ENCODE measurements at places on chromosomes 6 and 20. TPM values are rescaled to one million over a fixed set of nuclear protein-coding genes. Genes with fewer than 3 reads are reported as not detected.
A peak's percentile ranks its signal among the peaks of the same experiment; 100 is the strongest.

The RHAG gene
- total RNA-seq, result not detected

DNA sequence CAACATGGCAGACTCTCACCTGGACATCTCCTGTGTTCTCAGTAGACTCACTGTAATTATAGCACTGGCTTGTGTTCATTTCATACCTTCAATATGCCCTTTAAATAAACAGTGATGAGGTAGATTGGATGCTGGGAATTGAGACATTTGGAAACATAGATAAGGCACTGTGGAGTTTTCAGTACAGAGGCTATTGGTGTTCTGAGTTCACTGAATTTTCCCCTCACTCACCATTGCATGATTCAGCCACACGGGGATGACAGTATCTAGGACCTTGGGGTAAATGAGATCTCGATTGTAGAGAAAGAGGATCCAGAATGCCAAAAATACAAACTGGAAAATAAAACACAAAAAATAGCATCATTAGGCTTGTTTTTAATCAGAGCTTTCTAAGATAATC, 12.6 kb downstream of the ADTRP start:
- no peak for ATAC-seq

The BLCAP gene
- 66.1 TPM for total RNA-seq

DNA sequence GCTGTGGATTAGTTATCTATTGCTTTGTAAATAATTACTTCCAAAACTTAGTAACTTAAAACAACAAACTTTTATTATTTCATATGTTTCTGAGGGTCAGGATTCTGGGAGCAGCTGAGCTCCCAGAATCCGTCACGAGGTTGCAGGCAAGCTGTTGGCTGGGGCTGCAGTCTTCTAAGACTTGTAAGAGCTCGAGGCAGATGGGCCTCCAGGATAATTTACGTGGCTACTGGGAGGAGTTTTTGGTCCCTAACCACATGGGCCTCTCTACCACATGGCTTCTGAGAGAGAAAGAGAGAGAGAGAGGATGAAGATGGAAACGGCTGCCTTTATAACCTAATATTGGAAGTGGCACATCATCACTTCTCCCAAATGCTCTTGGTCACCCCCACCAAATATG, 64.9 kb upstream of the SULF2 start:
- no peak for ATAC-seq

- peak; percentile 61 for ATAC-seq
These were observed at the start of gene IL20RA for GRCh38 chr6:137044366-137045221. TSS of gene IL20RA (minus strand) at chr6:137044965. CDS start at chr6:137044728, 237 bp downstream.

The SLC17A1 gene
- total RNA-seq, result not detected

DNA sequence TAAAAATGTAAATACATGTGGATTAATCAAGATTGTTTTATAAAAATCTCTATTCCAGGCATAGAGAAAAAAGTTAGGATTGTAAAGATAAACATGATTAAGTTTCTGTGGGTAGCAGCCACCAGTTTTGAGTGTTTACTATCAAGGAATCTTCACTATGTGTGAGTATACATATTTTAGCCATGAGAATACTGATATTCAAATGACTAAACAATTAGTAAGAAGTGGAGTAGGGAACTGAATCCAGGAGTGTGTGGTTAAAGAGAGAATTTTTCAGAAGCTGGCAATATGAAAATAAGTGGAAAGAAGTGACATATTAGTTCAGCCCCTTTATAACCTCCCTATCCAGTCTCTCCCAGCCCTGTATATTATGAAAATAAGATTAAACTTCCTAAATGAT, 10.3 kb downstream of the ELOVL2 start:
- no peak for ATAC-seq

GRCh38 chr6:6284221-6284966, 36.1 kb downstream of the F13A1 start:
- ATAC-seq, result no peak

DNA sequence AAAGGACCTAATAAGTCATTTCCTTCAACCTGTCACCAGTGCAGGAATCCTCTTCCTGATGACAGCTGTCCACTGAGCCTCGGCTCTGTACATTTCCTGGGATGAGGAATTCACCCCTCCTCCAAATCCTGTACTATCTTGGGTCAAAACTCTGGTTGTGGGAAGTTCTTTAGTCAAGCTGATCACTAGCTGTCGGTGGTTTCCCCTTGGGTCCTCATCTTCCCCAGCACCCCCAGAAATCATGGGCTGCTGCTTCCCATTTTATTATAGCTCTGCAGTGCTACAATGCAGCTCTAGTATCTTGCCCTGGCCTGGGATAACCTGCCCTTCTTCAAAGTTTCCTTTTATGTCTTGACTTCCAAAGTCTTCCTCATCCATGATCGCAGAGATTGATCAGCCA, 14.6 kb upstream of the ADA start:
- ATAC-seq, result no peak

DNA sequence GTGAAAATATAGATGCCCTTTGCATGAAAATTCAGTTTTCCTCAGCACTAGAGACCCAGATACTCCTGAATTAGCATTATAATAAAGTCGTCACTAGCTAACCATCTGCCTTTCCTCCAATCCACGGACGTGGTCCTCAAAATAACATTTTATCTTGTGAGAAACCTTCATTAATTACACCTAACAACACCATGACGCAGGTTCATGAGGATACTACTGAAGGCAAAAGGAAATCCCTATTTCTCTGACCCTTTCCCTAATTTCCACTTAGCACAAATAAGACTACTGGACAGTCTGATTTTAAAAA, 1.3 kb upstream of the PNISR start:
- ATAC-seq, result no peak

GRCh38 chr6:56955171-56956155, 556 bp downstream of the BEND6 start:
- peak; percentile 69 for ATAC-seq

DNA sequence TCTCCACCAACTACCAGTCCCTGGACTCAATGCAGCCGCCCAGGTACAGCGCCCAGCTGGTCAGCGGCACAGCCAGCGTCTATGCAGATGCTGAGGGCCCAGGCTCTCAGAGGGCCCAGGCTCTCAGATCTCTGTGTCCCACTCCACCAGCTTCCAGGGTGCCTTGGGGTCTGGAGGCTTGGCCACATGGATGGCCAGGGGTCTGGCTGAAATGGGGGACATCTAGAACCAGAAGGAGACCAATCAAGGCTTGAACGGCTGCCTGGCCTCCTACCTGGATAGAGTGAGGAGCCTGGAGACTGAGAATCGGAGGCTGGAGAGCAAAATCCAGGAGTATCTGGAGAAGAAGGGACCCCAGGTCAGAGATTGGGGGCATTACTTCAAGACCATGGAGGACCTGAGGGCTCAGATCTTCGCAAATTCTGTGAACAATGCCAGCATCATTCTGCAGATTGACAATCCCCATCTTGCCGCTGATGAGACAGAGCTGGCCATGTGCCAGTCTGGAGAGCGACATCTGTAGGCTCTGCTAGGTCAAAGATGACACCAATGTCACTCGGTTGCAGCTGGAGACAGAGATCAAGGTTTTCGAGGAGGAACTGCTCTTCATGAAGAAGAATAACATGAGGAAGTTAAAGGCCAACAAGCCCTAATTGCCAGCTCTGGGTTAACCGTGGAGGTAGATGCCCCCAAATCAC, 44.1 kb upstream of the GRM4 start:
- ATAC-seq, result no peak

The IRF4 gene
- total RNA-seq, result 1.1 TPM

The TRIM15 gene
- total RNA-seq, result not detected

The LIN28B gene
- not detected for total RNA-seq

GRCh38 chr6:52108128-52108527, 20.7 kb upstream of the PKHD1 start:
- ATAC-seq, result no peak

DNA sequence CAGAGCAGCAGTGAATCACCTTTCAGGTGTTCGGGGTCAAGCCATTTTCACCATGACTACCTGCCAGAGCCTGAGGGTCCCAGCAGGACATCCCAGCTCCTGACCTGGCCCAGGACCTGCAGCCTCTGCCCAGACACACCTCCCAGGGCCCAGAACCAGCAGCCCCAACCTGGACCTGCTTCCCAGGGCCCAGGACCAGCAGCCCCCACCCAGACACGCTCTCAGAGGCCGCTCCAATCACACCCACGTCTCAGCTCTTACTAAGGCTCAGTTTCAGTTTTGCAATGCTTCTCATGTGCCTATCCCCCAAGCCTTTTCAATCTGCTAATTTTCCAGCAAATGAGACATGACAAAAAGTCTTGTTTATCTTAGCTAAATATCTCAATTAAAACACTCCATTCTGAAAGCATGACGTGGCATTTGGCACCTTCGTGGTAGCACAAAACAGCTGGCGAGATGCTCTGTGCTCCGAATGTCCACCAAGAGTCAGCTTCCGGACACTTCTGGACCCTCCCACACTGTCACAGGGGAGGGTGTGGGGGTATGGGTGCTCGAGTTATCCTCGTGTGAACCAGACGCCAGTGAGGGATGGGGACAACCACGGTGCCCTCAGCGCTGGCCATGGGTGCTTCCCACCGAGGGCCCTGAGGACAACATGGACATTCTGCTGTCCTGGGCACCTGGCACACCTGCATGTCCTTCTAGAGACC, 253.2 kb downstream of the DLL1 start:
- no peak for ATAC-seq

The SYCP2 gene
- 0.60 TPM for total RNA-seq

- no peak for ATAC-seq
These were observed 3.0 kb downstream of the SLC22A1 start for GRCh38 chr6:160124605-160125004.

GRCh38 chr6:93746892-93747291, 327.5 kb upstream of the EPHA7 start:
- ATAC-seq, result no peak

DNA sequence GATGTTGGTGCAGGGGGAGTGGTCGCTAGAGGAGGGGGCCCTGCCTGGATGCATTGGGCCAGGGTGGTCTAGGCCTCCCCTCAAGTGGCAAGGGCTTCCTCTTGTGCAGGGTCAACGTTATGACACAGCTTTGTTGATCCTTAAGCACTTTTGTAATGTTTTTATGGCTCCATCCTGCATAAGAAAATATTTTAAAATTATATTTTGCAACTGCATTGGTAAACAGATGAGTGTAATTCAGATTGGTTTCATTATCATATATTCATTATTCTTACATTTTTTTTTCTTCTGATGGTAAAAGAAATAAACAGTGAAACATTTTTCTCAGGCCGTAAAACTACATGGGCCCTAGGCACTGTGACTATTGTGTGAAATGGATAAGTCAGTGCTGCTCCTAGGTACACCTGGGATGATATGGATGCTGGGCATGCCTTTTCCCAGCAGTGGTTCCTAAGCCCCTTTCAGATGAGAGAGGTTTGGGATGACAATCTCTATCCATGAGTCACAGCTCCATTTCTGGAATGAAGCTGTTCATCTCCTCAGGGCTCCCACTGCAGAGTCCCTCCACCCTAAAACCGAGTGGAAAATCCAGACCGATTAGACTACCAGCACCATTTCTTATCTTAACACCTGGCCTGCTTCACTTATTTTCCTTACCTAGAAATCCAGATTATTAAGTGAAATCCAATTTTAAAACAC, 5.8 kb upstream of the SIM1 start:
- no peak for ATAC-seq

The C6orf163 gene
- total RNA-seq, result 1.1 TPM

DNA sequence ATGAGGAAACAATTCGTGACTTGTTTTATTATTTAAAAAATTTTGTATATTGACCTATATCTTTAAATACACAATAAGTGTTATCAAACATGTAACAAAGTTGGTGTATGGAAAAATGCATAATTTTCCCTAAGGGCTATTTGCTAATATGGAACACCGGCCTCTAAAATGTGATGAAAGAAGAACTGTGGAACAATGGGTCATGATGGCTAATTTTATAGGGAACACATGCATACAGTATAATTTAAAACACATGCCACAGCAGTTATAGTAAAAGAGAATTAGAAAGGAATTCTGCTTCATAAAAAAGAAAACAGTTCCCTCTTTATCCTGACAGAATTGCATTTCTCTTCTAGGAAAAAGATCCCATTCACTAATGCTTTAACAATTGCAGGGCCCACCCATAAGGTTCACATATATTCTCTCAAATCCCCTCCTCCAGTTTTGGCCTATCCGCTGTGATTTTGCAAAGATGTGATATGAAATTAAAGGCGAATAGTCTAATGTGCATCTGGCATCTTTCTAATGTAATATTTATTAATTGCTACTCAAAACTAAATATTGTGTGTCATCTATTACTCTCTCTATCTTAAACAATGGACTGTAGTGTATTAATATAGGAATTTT, 628.1 kb upstream of the CITED2 start:
- ATAC-seq, result no peak

- ATAC-seq, result no peak
These were observed 41.5 kb downstream of the SLC2A12 start for GRCh38 chr6:134010974-134011373.

GRCh38 chr6:68575765-68576439, 59.2 kb upstream of the ADGRB3 start:
- ATAC-seq, result no peak

GRCh38 chr6:3516092-3516491, 59.2 kb upstream of the SLC22A23 start:
- ATAC-seq, result no peak

DNA sequence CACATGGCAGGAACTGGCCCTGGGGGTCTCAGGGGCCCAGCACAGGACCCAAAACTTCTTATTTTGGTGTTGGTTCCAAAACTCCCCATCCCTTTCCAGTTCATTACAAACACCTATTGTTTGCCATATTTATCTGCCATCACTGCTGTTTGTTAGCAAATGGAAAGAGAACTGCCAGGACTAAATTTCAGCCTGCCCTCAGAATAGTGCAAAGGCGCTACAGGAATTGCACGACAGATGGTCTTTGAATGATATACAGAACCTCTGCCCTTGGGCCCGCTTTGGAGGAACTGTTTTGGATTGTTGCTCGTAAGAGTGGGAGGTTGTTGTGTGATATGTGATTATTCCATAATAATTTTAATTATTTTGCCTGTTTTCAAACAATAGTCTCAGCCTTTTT, 199.0 kb upstream of the FBXL4 start:
- no peak for ATAC-seq

- peak; percentile 68 for ATAC-seq
These were observed 41.7 kb downstream of the TMEM242 start for GRCh38 chr6:157281570-157281969.

The CALHM4 gene
- not detected for total RNA-seq

The SEL1L2 gene
- not detected for total RNA-seq

- no peak for ATAC-seq
These were observed 534.2 kb upstream of the GJE1 start for GRCh38 chr6:141598487-141598886.

- no peak for ATAC-seq
These were observed 44.7 kb upstream of the GRM4 start for GRCh38 chr6:34190504-34191122.

- no peak for ATAC-seq
These were observed 2.2 kb downstream of the NKX2-4 start for GRCh38 chr20:21395051-21395665.

GRCh38 chr20:7673841-7674240, 266.4 kb downstream of the HAO1 start:
- ATAC-seq, result no peak

The TCP11 gene
- not detected for total RNA-seq

GRCh38 chr6:16324184-16324583, 85.8 kb downstream of the GMPR start:
- ATAC-seq, result no peak
